Liver (tissue), 10 donors: ENCODE measurements at places on chromosomes 1 and 21.

DNA sequence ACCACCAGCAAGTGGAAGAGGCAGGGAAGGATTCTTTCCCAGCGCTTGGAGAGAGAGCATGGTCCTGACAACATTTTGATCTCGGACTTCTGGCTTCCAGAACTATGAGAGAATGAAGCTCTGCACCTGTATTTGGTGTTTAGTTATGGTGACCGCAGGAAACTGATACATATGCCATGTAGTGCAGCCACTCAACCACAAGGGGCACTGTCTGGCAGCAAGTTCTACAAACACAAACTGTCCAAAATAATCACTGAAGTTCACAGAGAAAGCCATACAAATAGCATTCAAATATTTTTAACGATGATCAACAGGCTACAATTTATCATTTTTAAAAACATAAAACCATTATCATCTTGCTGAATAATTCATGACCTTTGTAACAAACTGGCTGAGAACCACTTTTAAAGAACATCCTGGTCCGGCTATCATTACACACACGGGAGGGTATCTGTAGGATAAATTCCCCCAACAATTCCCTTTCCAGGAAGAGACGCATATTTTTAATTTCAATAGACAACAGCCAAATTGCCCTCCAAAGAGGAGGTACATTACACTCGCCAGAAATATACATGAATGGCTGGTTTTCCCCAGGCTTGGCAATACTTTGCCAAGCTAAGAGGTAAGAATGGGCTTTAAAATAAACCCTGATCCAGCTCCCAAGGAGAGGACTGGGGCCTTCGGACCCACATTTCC, 9.2 kb upstream of the CBR3 start:
- peak; percentile 42 for DNase-seq

DNA sequence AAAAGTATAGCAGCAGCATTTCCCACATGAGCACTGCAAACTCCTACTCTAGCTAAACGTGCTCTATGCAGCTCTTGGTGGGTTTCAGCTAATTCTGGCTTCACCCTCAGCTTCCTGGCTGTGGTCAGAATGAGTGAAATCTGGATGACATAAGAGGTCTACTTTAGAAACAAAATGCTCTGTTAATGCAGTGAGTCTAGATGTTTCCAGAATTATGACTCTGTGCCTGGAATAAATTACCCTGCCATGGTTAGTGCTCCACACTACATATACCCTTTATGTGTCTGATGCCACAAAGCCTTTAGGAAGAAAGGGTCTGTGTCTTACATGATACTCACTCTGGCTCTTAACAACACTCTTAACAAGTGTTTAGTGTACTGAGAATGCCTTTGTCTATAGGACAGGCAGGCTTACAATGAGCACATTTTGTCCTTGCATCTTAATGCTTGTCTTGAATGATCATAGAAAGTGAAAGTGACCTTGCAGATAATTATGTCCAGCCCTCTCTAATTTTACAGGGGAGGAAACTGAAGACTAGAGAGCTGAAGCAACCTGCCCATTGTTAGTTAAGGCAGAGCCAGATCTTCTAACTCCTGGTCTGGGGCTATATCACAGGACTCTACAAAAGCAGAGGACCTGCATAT, 9.2 kb downstream of the S100A10 start:
- no peak for DNase-seq

GRCh38 chr21:40120940-40121575, 253.8 kb downstream of the PCP4 start:
- DNase-seq = no peak

DNA sequence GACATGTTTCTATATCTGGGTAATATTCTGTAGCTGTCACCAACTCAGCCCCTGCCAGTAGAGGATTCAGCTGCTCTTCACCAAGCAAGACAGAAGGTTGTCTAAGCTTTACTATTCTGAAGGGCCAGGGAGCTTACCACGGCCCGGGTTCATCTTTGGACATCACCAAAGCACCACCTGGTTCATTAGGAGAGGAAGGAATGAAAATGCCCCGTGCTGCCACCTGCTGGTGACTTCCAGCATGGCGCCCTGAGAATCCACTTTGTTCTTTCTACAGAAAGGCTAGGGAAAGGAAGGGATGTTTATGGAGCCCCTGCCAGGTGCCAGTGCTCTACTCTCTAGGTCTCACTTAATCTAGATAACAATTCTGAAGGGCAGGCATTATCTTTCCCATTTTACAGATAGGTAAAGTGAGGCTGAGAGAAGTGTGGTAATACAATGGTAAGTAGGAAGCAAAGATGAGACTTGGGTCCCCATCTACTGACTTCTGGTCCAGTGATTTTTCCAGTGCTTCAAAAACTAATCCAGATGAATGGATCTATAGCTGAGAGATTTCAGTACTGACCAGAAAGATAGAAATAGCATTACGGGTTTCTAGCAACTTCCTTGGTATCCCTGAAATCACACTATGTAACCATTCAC, 79.5 kb downstream of the BEND5 start:
- peak; percentile 78 for DNase-seq

GRCh38 chr1:229666585-229666984, 40.5 kb downstream of the URB2 start:
- no peak for DNase-seq

DNA sequence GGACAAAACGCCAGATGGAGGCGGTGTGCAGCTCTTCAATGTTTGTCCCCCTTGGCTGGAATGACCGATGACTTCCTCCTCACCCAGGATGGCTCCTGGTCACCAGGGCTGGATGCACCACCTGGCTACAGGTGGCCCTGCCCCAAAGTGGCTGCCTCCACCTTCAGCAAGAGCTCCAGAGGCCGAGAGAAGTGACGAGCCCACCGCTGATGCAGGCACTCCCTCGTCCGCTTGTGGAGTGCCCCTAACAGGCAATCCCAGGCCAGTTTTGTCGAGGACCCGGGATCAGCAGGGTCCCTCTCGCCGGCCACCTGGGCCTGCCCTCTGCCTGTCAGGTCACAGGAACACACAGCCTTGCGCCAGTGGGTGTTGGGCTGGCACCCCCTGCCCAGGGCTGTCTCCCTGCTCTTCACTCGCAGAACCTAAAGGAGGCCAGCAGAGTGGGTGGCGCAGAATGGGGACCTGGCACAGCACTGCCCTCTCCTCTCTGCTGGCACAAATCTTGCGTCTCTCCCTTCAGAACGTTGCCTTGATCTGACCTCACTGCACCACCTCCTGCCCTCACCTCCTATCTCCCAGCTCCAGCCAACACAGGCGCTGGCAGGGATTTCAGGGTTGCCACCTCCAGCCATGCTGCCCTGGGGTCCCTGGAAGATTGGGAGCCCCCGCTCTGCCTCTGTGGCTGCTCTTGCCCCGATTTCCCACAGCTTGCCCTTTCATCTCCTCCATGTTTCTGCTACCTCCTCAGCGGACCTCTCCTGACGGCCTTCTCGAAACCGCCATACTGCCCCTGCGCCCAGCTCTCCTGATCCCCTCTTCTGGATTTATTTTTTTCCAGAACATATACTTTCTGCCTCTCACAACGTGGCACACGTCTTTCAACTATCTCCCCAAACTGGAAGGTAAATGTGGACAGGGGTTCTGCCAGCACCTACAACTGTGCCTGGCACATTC, 38.6 kb downstream of the SLC45A1 start:
- no peak for DNase-seq

DNA sequence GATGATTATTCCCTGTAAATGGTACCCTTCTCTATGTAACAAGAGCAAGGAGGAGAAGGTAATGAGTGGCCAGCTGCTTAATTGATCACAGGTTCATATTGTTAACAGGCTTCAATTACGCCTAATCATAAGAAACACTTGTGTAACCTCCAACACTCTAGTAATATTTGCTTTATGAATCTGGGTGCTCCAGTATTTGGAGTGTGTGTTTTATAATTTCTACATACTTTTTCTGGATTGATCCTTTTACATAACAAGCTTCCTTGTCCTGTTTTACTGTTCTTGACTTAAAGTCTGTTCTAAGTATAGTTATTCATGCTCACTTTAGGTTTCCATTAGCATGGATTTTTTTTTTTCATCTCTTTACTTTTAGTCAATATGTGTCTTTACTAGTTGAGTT, 984.2 kb downstream of the AMY1C start:
- DNase-seq = no peak

DNA sequence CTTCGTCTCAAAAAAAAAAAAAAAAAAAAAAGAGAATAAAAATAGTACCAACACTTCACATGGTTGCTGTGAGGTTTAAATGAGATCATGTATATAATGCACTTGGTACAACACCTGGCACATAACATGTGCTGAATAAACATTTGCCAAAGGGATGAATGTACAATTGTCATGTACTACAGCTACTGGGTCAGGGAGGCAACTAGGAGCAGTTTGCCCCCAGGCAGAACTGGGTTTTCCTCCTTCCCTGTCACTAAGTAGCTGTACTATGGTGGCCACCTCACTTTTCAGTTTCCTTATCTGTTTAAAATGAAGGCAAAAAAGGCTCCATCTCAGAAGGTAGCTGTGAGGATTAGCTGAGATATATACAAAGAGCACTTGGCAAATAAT, 11.5 kb downstream of the AK2 start:
- no peak for DNase-seq

GRCh38 chr21:36551731-36552433, 72.0 kb upstream of the CLDN14 start:
- DNase-seq = no peak

DNA sequence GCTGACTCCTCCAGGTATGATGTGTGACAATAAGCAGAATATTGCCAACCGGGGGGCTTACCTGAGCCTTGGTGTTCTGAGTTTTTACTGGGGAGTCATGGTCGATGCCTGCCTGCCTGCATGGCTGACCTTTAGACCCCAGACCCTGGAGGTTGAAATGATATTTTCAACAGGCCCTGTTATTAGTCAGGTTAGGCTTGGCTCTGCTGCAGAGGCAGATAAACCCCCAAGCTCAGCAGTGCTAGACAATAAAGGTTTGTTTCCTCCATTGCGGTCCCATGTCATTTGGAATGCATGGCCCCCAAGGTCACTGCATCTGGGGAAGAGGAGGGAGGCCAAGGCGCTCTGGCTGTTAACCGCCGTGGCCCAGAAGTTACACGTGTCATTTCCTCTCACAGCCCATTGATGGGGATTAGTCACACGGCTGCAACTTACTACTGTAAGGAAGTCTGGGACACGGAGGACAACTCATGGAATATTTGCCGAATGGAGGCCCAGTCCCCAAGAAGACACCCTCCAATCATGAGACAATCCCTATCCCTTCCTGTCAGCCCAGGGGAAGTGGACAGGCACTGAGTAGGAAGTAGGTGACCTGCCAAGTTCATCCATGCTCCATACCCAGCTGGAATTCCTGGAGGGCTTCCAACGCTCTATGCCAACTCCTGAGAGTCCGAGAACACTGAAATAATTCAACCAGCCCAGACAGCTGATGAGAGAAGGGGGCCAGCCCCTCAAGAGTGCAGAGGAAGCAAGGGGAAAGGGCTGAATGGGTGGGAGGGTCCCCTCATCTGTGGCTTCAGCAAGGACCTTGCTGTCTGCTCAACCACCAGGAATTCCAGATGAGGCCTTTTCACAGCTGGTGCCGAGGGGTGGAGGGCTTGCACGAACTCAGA, 97.3 kb downstream of the TAS1R2 start:
- no peak for DNase-seq

- no peak for DNase-seq
These were observed 149.9 kb upstream of the C1orf105 start for GRCh38 chr1:172270605-172271004.

- no peak for DNase-seq
These were observed 42.4 kb downstream of the CASQ2 start for GRCh38 chr1:115726161-115726560.

DNA sequence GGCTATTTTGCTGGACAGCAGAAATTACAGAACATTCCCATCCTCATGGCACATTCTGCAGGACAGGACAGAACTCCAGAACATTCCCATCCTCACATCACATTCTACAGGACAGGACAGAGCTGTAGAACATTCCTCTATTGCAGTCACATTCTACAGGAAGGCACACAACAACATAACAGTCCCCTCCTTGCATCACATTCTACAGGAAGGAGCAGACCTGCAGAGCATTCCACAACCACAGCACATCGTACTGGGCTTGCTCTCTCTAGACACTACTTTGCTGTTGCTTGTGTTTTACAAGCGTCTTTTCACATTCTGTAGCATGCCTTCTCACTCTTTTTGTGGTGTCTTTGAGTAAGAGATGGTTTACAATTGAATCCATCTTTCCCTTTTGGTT, 26.8 kb upstream of the ABCB10 start:
- DNase-seq = no peak

GRCh38 chr1:15353839-15354579, 55.7 kb upstream of the EFHD2 start:
- no peak for DNase-seq

DNA sequence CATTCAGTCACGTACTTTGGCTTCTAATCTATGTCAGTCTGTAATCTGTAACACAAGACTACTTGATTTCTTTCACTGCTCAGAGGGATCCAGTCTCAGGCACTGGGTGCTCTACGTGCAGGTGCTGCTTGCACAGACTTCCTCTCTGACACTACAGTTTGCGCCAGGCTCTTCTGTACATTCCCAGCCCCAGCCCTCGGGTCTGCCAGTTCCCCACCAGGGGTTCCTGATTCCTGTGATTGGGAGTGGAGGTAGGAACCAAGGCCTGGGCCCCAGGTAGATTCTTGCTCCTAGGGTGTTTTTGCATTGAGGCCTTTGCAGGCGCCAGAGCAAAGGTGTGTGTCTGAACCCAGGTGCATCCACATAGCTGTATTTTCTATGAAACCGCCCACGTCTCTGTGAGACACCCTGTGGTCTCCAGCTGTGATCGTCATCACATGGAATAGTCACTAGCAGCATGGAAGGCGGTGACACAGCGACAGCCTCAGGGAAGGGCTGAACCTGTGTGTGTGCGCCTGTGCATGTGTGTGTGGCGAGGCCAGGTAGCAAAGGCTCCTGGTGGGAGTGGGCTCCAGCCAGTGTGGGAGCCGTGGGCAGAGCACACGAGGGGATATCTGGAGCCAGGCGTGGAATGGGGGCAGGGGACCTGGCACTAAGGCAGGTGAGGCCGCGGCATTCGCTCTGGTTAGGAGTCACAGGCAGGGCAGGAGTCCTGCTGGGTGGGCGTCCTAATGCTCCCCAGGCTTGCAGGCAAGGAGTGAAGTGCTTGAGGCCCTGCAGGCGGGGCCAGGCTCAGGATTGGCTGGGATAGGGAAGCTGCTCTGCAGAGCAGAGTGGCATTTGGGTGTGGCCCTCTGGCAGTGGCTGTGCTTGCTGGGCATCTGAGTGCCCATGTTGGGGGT, 5.2 kb downstream of the GJC2 start:
- no peak for DNase-seq

GRCh38 chr1:150997949-150998348, 8.8 kb downstream of the MINDY1 start:
- DNase-seq = no peak

- DNase-seq = no peak
These were observed 392.6 kb downstream of the NTNG1 start for GRCh38 chr1:107533436-107533835.

DNA sequence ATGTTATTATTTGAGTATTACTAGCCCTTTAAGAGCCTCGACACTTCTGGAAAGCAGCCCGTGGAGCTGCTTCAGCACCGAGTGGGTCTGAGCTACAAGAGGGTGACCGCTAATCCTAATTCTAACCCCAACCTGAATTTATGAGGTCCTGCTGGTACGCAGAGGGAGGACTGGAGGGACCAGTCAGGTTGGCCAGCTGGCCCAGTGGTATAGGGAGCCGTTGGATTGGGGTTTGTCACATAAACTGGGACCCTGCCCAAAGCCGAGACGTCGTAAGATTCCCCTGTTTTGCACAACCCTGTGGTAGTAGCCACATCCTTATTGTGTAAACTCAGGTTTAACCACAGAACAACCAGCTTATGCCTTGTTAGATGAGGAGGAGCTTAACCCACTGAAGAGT, 60.8 kb upstream of the F3 start:
- no peak for DNase-seq

- DNase-seq = no peak
These were observed 13.7 kb upstream of the C1orf21 start for GRCh38 chr1:184373155-184373554.
